Activated CD8-positive, alpha-beta T cell treated with anti-CD3 and anti-CD28 coated beads, Interleukin-2, amount 10 ng/mL, durations not matched to agents 7 days and 5 days (primary cell): ENCODE measurements at places on chromosomes 3 and 15. TPM values are rescaled to one million over a fixed set of nuclear protein-coding genes. Genes with fewer than 3 reads are reported as not detected.
A peak's percentile ranks its signal among the peaks of the same experiment; 100 is the strongest.

DNA sequence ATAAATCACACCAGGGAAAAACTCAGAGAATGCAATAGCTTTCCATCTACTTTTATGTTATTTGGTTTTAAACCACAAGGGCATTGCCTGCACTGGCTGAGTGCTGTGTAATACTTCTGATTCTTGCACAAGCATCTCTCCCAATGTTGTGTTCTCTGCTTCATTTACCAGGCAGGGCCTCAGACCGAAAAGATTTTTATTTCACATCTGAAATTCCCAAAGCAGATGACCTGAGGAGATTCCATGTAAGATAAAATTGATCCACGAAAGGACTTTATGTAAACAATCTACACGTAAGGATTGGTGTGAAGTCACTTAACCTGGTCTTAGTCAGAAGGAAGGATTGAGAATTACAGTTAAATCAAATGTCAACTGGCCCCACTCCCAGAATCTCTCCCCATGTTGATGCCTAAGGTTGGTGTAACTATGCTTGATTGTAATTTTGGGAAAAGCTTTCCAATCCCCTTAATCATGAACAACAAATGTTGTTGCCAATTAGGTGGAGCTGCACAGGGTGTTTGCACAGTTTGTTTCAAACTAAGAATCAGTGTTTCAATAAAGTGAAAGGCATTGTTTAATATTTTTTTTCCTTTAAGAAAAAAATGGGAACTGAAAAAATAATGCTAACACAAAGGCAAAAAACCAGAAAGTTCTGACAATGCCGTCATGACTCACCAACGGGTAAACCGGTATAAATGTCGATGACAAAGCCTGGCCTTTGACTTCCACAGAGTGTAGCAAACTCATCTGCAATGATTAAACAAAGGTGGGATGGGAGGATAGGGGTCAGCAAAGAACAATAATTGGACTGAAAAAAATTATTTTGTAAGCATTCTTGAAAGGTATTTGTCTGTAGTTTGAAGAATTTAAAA lies 128.6 kb downstream of the DUT start:
- H3K27me3 ChIP-seq: peaks cover 3% of the 10 kb centered on the region
- H3K27ac ChIP-seq: no peak overlapping the region
- no peaks in the 10 kb centered on the region for H3K36me3 ChIP-seq
- no peak for DNase-seq
- H3K4me3 ChIP-seq: no peak overlapping the region
- H3K4me1 ChIP-seq: no peaks in the 10 kb centered on the region

DNA sequence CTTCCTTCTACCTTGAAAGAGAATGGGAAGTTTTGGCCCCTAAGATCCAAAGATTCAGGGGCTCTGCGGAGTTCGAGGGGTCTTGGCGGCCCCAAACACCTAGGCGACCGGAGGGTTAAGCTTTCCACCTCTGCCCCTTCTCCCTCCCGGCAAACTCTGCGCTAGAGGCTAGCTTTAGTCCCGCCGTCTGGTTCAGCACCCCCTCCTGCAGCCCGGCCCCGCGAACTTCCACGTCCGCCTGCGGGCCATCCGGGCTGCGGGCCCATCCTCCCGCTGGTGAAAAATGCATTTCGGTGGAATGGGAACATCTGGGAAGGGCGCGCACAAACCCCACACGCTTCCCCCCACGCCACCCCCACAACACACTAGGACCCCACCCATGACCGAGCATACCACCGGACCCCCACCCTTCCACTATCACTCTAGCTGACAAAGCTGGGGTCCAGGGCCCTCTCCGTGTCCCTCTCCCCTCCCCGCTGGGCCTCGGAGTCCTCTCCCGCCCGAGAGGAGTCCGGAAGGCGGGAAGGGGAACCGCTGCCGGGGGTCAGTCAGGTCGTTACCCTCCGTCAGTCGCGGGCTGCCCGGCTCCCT lies 1.0 kb downstream of the SHOX2 start:
- DNase-seq: no peak
- peaks cover 5% of the 10 kb centered on the region for H3K36me3 ChIP-seq
- H3K27me3 ChIP-seq: peaks cover 76% of the 10 kb centered on the region
- H3K4me1 ChIP-seq: peaks cover 56% of the 10 kb centered on the region

DNA sequence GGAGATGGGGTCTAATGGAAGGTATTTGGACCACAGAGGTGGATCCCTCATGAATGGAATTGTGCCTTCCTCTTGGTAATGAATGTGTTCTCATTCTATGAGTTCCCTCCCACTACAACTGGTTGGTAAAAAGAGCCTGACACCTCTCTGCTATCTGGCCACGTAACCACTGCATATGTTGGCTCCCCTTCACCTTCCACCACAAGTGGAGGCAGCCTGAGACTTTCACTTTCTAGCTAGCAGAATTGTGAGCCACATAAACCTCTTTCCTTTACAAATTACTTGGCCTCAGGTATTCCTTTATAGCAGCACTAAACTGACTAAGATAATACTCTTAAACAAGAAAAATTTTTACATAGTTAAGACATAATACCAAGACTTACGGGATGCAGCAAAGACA lies 155.3 kb downstream of the NR1I2 start:
- peak; percentile 79 for DNase-seq
- H3K27me3 ChIP-seq: no peaks in the 10 kb centered on the region
- peak overlapping the region; percentile 61 for H3K4me3 ChIP-seq
- peak overlapping the region; percentile 80 for H3K27ac ChIP-seq

GRCh38 chr3:59759298-59760031 lies 709.6 kb upstream of the CFAP20DC start:
- H3K27ac ChIP-seq: no peak overlapping the region
- H3K36me3 ChIP-seq: peaks cover 1% of the 10 kb centered on the region
- H3K27me3 ChIP-seq: peaks cover 12% of the 10 kb centered on the region
- peak; percentile 29 for DNase-seq
- H3K4me3 ChIP-seq: no peak overlapping the region

DNA sequence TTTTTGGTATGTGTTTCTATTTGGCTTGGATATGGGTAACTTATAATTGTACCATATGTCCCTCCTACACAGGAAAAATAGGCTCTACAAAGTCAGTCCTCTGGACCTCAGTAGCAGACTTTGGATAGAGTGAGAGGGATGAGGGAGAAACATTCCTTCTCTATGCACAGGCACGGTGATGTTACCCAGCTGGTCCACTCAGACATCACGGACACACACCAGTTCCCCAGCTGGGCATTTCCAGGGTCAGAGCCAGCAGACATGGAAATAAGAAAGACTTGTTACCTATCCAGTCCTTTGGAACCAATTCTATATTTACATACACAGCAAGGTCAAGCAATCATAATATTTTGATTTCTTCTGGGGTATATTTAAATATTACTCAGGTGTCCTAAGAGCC lies 433.1 kb upstream of the KCNMB2 start:
- no peaks in the 10 kb centered on the region for H3K27me3 ChIP-seq
- H3K4me3 ChIP-seq: no peak overlapping the region
- no peak overlapping the region for H3K27ac ChIP-seq
- no peaks in the 10 kb centered on the region for H3K4me1 ChIP-seq

DNA sequence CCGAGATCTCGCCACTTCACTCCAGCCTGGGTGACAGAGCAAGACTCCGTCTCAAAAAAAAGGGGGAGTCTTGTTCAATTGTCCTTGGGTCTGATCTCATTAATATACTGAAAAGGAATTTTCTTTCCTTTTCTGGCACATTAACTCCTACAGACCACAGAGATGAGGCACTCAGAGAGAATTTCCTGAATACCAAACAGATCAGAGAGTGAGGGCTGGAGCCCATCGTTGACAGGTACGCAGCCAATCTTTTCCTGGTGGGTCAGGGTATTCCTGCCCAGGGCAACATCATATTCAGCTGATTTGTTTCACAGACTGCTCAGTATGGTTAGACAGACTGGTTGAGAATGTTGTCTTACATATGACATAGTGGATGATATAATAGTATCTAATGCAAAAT lies 82.8 kb upstream of the TNFSF10 start:
- no peak for DNase-seq
- H3K27me3 ChIP-seq: no peaks in the 10 kb centered on the region
- peaks cover 1% of the 10 kb centered on the region for H3K4me1 ChIP-seq
- H3K4me3 ChIP-seq: no peak overlapping the region
- H3K27ac ChIP-seq: no peak overlapping the region
- H3K36me3 ChIP-seq: no peaks in the 10 kb centered on the region

GRCh38 chr3:30535525-30535924 lies 70.9 kb upstream of the TGFBR2 start:
- DNase-seq: no peak
- no peaks in the 10 kb centered on the region for H3K4me1 ChIP-seq
- H3K4me3 ChIP-seq: no peak overlapping the region
- no peaks in the 10 kb centered on the region for H3K27me3 ChIP-seq

DNA sequence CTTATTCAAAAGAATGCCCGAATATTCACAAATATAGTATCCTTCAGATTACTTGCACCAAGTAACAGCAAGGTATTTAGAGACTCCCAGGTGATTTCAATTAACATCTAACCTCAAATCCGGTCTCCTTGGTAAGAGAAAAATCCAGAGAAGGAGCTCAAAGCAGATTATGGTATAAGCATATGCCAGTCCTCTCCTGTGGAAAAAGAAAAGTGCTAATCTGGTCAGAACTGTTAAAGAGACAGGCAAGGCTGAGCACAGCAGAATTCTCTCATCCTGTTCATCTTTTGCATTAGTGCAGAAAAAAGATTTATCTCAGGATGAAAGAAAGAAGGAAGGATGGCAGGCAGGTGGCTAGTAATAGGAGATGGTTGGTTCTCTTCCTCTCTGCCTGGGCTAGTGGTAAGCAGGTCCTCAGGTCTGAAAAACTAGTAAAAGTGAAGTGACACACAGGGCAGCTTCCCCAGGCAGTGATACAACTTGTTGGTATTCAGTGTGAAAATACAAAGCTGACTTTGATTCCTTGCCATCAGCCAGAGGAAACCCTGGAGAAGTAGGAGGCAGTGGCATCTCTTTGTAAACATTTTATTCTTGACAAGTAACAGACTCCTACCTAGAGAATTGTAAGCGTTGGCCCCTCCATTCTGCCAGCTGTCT lies 14.2 kb downstream of the ATXN7 start:
- peaks cover 17% of the 10 kb centered on the region for H3K36me3 ChIP-seq
- no peak for DNase-seq
- H3K27ac ChIP-seq: peak overlapping the region; percentile 36
- no peaks in the 10 kb centered on the region for H3K27me3 ChIP-seq
- H3K4me3 ChIP-seq: no peak overlapping the region

DNA sequence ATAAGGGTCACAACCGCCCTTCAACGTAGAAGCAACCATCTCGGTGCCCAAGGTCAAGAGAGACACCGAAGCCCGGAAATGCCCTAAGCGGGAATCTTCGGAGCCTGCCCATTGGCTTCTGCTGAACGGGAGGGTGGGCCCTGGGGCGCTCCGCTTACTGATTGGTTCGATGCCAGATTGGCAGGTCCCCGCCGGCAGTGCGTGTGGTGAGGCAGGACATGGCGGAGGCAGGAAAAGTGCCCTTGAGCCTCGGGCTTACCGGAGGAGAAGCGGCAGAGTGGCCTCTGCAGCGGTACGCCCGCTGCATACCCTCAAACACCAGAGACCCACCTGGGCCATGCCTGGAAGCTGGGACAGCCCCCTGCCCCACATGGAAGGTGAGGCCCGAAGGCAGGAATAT lies at the start of gene REC114:
Gene REC114, plus strand, starts transcription at position 197 of the 400 bp plus-strand sequence. Its CDS starts 22 bp downstream, at position 219.
- no peaks in the 10 kb centered on the region for H3K36me3 ChIP-seq
- no peak within 1 kb of the TSS for H3K4me3 ChIP-seq
- peaks cover 9% of the 10 kb centered on the region for H3K4me1 ChIP-seq
- peaks cover 26% of the 10 kb centered on the region for H3K27me3 ChIP-seq
- H3K27ac ChIP-seq: no peak within 1 kb of the TSS

GRCh38 chr3:106025151-106025722 lies 156.4 kb upstream of the CBLB start:
- H3K27me3 ChIP-seq: no peaks in the 10 kb centered on the region
- peaks cover 16% of the 10 kb centered on the region for H3K36me3 ChIP-seq
- no peak overlapping the region for H3K27ac ChIP-seq
- H3K4me1 ChIP-seq: no peaks in the 10 kb centered on the region

DNA sequence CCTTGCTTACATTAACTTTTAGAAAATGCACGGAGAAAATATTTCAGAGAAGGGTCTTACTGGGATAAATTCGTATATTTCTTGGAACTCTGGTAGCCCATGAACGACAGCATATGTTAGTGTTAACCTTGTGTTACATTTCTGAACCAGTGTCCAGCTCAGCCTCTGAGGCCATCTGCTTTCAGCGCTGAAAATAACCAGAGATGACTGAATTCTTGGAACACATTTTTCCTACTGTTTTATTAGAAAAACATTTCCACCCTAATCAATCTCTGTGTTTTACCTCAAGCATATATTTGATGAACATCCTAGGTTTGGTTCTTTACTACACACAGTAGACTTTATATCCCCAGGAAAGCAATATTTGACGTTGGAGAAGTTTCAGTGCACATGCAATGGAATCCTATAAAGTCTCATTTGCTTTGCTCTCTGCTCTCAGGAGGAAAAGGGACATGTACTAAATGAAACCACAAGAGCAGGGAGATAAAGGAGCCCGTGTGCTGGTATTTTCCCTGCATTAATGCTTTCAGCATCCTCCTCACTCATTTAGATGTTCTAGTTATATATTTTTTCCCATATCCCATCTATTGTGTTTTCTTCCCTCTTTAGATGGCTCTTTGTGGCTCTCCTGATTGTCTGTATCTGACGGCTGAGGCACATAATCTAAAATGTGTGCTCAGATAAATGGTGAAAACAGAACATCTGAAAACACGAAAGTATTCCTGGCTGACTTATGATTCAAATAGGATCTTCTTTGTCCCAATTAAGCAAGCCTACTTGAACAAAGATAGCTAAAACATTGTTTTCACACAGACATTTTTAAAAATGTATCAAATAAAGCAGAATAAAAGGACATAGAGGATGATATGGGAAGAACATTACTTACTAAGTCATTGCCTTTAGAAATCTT lies 151.7 kb upstream of the KCNMB2 start:
- no peaks in the 10 kb centered on the region for H3K36me3 ChIP-seq
- H3K4me1 ChIP-seq: no peaks in the 10 kb centered on the region
- DNase-seq: no peak
- peaks cover 5% of the 10 kb centered on the region for H3K27me3 ChIP-seq

- H3K36me3 ChIP-seq: peaks cover 5% of the 10 kb centered on the region
- DNase-seq: peak; percentile 31
- H3K4me1 ChIP-seq: peaks cover 41% of the 10 kb centered on the region
- peak overlapping the region; percentile 56 for H3K4me3 ChIP-seq
- H3K27ac ChIP-seq: peak overlapping the region; percentile 73
Observed at GRCh38 chr15:68528626-68529290, 50.0 kb upstream of the CORO2B start.

DNA sequence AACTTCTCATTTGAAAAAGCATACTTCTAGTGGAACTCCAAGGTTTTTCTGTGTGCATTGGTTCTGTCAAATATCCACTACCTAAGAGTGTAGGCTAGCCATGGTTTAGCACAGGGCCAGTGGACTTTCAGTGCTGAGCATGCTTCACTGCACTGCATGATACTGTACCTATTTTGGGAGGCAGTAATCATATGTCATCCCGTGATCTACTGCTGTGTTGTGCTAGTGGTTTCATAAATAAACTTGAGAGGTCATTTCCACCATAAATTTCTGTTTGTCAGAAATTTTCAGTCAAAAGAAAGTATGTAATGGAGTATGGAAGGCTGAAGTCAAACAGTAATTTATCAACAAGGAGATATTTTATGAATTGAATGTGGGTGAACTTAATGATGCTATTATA lies 203.6 kb downstream of the ROBO1 start:
- no peaks in the 10 kb centered on the region for H3K36me3 ChIP-seq
- no peaks in the 10 kb centered on the region for H3K27me3 ChIP-seq
- H3K27ac ChIP-seq: no peak overlapping the region
- no peaks in the 10 kb centered on the region for H3K4me1 ChIP-seq

GRCh38 chr3:69712933-69713332 lies 26.3 kb upstream of the MITF start:
- H3K27me3 ChIP-seq: no peaks in the 10 kb centered on the region
- no peaks in the 10 kb centered on the region for H3K36me3 ChIP-seq
- H3K4me1 ChIP-seq: no peaks in the 10 kb centered on the region
- H3K4me3 ChIP-seq: no peak overlapping the region

The CYP8B1 gene
- not detected for total RNA-seq

The CPLX3 gene
- total RNA-seq: not detected

The DZIP3 gene
- total RNA-seq: 20.5 TPM

The SUCNR1 gene
- total RNA-seq: not detected

The CD96 gene
- total RNA-seq: 293 TPM

The PRSS50 gene
- not detected for total RNA-seq
